ENCODE measurements at places on chromosomes 4 and X. TPM values are rescaled to one million over a fixed set of nuclear protein-coding genes. Genes with fewer than 3 reads are reported as not detected.

CYLC1 gene
- total RNA-seq, result not detected

IL2RG gene
- 5.8 TPM for total RNA-seq

TLR10 gene
- 0.42 TPM for total RNA-seq

COX7B2 gene
- total RNA-seq, result not detected

MAGEB1 gene
- total RNA-seq, result not detected

GSPT2 gene
- total RNA-seq, result 7.3 TPM

MAGEE2 gene
- not detected for total RNA-seq

SRPX2 gene
- total RNA-seq, result 224 TPM

MAGEA12 gene
- not detected for total RNA-seq

VCX3A gene
- not detected for total RNA-seq

FMR1NB gene
- total RNA-seq, result not detected

NAP1L3 gene
- 0.67 TPM for total RNA-seq
